ENCODE measurements at places on chromosomes 4 and X. TPM values are rescaled to one million over a fixed set of nuclear protein-coding genes. Genes with fewer than 3 reads are reported as not detected.

Gene CLGN
- total RNA-seq, result 0.17 TPM

DNA sequence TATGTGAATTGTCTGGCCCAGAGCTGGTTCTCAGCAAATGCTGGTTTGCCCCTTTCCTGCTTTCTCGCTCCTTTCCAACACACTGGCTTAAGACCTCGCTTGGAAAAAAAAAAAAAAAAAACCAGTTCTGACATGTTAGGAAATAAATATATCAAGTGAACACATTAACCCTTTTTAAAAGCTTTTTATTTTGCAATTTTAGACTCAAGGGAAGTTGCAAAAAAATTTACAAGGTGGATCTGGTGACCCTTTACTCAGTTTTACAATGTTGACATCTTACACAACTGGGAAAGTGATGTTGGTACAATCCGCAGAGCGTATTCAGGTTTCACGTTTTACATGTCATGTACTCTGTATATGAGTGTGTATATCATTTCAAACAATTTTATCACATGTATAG is 100.1 kb downstream of the RTL5 start:
- no peak overlapping the region for H3K27ac ChIP-seq
- DNase-seq, result no peak
- H3K36me3 ChIP-seq, result peaks cover 2% of the 10 kb centered on the region
- no peak overlapping the region for H3K4me3 ChIP-seq

DNA sequence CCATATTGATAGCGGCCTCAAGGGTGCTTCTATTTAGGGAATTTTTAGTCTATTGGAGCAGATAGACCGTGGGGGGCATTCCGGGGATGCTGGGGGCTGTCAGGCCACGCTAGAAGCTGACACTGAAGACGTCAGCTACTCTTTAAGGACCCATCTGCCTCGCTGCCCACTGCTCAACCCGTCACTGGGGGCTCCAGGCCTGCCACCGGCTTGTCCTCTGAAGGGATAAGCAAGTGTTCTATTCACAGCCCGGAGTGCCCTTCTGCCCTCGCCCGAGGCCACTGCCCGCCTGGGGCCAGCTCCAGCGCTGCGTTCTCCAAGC is 679 bp upstream of the MSL3 start:
- DNase-seq, result no peak
- H3K27me3 ChIP-seq, result peaks cover 17% of the 10 kb centered on the region

Gene ELOVL6
- total RNA-seq, result 15.8 TPM

DNA sequence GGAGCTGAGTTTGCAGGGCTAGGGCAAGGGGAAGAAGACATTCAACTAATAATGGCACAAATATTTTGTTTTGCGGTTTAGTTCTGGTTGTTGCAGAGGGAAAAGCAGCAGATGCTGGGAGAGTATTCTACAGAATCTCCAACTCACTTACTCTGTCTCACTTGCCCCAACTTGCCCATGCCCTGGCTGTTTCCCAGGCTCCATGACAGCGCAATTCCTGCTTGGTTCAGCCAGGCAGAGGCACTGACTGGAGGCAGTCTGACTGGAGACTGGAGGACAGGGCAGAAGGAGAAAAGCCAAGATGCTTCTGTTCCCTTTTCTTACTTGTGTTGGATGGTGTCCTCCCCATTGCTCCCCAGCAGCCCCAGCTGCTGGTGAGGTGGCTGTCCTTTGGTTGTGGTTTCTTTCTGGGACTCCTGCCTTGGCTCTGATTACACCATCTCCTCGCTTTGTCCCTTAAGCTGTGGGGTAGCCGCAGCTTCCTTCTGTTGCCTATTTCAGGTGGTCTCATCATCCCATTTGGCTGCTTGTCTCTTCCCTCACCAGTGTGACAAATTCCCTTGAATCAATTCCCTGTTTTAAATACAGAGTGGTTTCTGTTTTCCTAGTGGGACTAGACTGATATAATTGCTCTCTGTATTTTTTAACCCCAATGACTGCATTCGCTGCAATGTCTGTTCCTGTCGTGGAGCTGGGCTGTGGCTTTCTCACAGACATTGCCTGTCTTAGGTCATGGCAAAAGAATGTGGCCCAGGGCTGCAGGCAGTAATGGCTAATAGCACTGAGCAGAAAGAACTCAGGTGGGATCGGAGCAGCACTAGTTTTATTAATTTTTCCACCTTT is 24.2 kb upstream of the RASL11B start:
- DNase-seq, result no peak
- no peak overlapping the region for H3K27ac ChIP-seq
- H3K27me3 ChIP-seq, result peaks cover 18% of the 10 kb centered on the region
- H3K4me3 ChIP-seq, result no peak overlapping the region

DNA sequence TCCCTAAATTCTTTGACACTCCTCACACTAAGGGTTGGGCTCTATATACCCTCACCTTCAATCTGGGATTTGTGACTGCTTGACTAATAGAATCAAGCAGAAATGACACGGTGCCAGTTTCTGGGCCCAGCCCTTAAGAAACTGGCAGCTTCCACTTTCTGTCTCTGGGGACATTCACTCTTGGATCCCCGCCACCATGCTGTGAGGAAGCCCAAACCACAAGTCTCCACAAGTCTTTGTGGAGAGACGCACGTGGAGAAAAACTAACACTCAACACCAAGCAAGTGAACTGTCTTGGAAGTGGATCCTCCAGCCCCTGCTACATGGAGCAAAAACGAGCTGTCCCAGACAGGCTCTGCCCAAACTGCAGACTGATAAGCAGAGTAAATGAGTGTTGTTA is 1.1 kb upstream of the EDNRA start:
- DNase-seq, result no peak
- H3K27ac ChIP-seq, result no peak overlapping the region
- H3K4me1 ChIP-seq, result peaks cover 7% of the 10 kb centered on the region
- peaks cover 42% of the 10 kb centered on the region for H3K27me3 ChIP-seq
- H3K4me3 ChIP-seq, result no peak overlapping the region

Gene EVC2
- total RNA-seq, result 2.2 TPM

DNA sequence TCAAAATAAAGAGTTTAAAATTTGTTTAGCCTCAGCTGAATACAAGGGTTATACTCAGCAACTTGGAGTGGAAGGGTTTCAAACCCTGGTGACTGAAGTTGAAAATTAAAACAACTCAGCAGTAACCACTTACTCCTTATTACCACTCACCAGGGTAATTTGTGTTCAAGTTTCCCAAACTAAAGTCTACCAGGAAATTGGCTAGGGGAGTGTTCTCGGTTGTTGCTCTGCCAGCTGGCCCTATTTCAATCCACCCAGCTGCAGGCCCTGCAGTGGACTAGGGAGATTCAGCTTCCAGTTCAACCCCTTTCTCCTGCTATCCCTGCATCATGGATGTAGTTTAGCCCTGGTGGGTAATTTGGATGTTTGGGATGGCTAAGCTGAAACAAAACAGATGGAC is 37.8 kb upstream of the EXOC1L start:
- H3K4me3 ChIP-seq, result no peak overlapping the region
- H3K36me3 ChIP-seq, result no peaks in the 10 kb centered on the region
- no peaks in the 10 kb centered on the region for H3K4me1 ChIP-seq
- H3K27me3 ChIP-seq, result peaks cover 6% of the 10 kb centered on the region
- H3K27ac ChIP-seq, result no peak overlapping the region

DNA sequence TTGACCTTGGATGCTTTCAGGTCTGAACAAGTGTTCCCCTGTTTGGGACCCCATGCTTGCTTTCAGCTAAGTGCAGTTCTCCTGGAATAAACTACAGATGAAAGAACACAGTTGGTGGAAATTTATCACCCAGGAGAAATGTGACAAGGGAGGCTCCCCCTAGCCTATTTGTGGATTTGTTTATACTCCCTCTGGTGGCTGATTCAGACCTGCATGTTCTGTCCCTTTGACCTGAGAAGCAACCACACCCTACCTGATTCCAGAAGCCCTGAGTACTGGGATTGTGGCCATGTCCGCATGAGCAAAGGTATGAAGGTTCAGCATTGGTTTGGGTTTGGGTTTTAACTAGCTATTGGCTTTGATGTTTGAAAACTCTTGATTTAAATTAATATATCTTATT is 440.9 kb downstream of the MID1IP1 start:
- H3K36me3 ChIP-seq, result peaks cover 1% of the 10 kb centered on the region
- peaks cover 29% of the 10 kb centered on the region for H3K4me1 ChIP-seq
- no peak for DNase-seq
- H3K27me3 ChIP-seq, result peaks cover 8% of the 10 kb centered on the region

DNA sequence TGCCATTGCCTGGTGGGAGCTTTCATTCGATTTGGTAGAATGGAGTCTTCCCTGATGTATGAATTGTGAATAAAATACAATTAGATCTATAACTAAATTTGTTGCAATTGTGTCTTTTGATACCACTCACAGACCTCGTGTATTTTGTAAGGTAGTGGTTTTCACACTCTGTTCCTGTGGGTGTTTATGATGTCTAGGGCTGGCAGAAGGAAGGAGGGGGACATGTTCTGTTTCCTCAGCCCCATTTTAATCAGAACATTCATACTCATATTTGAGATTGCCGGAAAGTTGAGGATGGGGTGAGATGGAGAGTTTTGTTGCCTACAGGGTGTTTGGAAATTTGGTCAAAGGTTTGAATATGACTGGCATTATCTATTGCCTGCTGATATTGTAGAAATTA is 42.9 kb downstream of the PTTG2 start:
- DNase-seq, result no peak
- H3K4me3 ChIP-seq, result no peak overlapping the region
- no peaks in the 10 kb centered on the region for H3K27me3 ChIP-seq
- peak overlapping the region; percentile 10 for H3K27ac ChIP-seq
- peaks cover 43% of the 10 kb centered on the region for H3K4me1 ChIP-seq

DNA sequence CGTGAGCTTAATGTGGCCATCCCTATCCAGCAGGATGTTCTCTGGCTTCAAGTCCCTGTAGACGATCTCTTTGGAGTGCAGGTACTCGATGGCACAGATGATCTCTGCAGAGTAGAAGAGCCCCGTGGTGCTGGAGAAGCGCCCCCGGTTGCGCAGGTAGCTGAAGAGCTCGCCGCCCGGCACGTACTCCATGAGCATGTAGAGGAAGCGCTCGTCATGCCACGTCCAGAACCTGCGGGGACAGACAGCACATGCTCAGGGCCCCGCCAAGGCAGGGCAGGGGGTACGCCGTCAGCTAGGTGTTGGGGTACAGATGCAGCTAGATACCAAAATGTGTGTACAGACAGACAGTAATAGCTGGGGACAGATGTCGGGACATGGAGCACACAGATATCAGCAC is 58.3 kb downstream of the PRKX start:
- peaks cover 4% of the 10 kb centered on the region for H3K36me3 ChIP-seq
- DNase-seq, result no peak
- no peaks in the 10 kb centered on the region for H3K4me1 ChIP-seq
- H3K27ac ChIP-seq, result no peak overlapping the region
- no peak overlapping the region for H3K4me3 ChIP-seq

Gene SULT1B1
- 4.5 TPM for total RNA-seq

DNA sequence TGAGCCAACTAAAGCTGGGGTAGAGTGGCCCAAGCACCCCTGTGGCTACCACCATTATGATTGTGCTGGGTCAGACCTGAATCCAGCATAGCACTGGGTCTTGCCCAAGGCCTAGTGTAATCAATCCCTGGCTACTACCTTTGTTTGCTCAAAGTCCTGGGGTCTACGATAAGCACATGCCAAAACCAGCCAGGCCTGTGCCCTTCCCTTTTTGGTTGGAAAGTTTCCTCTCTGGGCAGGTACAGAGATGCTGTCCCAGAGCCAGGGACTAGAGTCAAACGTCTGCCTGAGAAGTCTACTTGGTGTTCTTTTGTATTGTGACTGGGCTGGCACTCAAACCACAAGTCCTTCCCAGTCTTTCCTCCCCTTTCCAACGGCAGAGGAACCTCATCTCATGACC is 371.5 kb upstream of the MAGEC2 start:
- H3K36me3 ChIP-seq, result peaks cover 2% of the 10 kb centered on the region
- no peak for DNase-seq
- no peaks in the 10 kb centered on the region for H3K4me1 ChIP-seq
- H3K4me3 ChIP-seq, result no peak overlapping the region
- no peaks in the 10 kb centered on the region for H3K27me3 ChIP-seq

GRCh38 chr4:109302361-109303139 is at the start of gene COL25A1:
TSS of gene COL25A1 (minus strand) at chr4:109302658.
- H3K27me3 ChIP-seq, result peaks cover 64% of the 10 kb centered on the region
- H3K4me1 ChIP-seq, result peaks cover 16% of the 10 kb centered on the region
- H3K27ac ChIP-seq, result no peak within 1 kb of the TSS
- peak within 1 kb of the TSS; percentile 90 for H3K4me3 ChIP-seq
- peak; percentile 33 for DNase-seq
- H3K36me3 ChIP-seq, result peaks cover 2% of the 10 kb centered on the region

DNA sequence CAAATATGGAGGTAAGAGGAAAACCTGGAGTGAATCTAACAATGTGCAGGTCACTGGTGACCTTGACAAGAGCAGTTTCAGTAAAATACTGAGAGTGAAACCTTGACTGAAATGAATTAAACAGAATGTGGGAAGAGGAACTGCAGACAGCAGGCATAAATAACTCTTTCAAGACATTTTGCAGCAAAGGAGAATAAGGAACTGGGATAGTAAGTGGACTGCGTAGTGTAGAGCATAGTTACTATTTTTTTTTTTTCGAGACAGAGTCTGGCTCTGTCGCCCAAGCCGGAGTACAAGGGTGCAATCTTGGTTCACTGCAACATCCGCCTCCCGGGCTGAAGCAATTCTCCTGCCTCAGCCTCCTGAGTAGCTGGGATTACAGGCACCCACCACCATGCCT is 24.0 kb downstream of the RBMX start:
- H3K4me3 ChIP-seq, result no peak overlapping the region
- H3K36me3 ChIP-seq, result peaks cover 18% of the 10 kb centered on the region
- H3K27ac ChIP-seq, result peak overlapping the region; percentile 58
- H3K27me3 ChIP-seq, result no peaks in the 10 kb centered on the region

DNA sequence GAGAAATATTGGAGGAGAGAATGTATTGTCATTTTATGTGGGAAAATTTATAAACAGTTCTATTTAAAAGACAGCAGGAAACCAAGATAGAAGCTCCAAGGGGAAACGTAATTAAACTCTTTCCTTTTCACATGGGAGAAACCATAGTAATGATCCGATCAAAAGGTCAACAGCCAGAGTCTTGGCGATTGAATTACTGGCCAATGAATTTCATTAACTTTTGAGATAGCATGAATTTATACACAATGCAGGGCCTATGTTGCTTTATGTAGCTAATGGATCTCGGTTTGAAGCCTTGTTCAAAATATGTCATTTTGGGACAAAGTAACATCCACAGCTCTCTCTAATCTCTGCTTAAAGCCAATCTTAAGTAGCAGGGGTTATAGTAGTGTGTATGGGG is 897.5 kb upstream of the NDST4 start:
- H3K27ac ChIP-seq, result no peak overlapping the region
- no peaks in the 10 kb centered on the region for H3K27me3 ChIP-seq
- H3K4me1 ChIP-seq, result no peaks in the 10 kb centered on the region
- no peak overlapping the region for H3K4me3 ChIP-seq
- H3K36me3 ChIP-seq, result peaks cover 5% of the 10 kb centered on the region

GRCh38 chr4:149322203-149322602 is 493.4 kb downstream of the IQCM start:
- H3K4me3 ChIP-seq, result no peak overlapping the region
- H3K27ac ChIP-seq, result no peak overlapping the region
- no peaks in the 10 kb centered on the region for H3K4me1 ChIP-seq
- H3K27me3 ChIP-seq, result no peaks in the 10 kb centered on the region

DNA sequence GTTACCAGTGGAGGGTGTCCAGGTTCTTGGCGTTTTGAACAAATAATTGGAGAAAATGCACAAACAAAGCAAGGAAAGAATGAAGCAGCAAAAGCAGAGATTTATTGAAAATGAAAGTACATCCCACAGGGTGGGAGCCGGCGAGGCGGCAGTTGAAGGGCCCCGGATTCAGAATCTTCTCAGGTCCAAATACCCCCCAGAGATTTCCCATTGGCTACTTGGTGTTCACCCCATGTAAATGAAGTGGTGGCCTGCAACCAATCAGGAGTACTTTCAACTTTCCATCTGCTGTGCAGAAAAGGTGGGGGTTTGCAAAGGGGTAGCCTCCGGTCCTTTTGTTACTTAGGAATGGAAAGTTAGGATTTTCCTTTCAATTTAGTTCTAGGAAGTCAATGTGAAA is 1447.0 kb downstream of the C4orf33 start:
- DNase-seq, result no peak
- no peaks in the 10 kb centered on the region for H3K27me3 ChIP-seq
- no peak overlapping the region for H3K27ac ChIP-seq
- no peaks in the 10 kb centered on the region for H3K36me3 ChIP-seq
- no peak overlapping the region for H3K4me3 ChIP-seq

Gene LGI2
- total RNA-seq, result not detected
